T47D (cell line): ENCODE measurements at places on chromosomes 4 and X.
A peak's percentile ranks its signal among the peaks of the same experiment; 100 is the strongest.

DNA sequence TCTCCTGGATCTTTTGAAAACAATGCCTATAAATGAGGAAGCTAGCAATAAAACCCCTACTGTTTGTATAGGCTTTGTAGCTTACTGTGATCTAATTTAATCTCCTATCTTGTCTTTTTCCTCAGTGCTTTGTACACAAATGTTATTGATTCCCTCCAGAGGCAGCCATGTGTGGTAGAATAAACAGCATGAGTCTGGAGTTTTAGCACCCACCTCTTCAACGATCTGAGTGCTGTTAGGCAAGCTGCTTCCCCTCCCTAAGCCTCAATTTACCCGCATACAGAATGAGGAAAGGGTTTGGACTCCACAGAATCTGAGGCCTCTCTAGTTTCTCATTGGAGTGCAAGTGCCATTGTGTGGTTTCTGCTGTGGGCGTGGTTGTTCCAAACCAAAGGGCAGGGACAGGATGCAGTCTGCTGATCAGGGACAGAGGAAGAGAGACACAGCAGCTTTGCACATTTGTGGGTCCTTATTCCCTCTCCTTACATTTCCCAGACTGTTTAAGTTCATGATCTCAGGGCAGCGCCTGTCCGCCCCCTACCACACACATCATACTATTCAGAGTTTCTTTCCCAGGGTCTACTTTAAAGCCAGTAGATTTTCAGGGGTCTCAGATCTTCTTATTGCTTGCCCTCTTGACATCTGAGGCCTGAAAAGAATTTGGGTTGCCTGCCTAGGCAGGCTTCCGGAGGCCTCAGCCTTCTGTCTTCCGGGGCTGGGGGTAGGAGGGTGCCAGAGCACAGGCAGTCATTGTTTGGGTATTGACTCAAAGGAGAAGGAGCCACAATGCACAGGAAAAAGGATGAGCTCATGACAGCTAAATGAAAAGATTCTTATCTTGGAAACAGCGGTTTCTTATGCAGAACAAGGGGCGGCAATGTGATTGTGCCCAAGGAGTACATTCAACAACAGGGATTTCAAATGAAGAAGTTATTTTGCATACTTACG, 114.9 kb upstream of the TEX13D start:
- DNase-seq = no peak

DNA sequence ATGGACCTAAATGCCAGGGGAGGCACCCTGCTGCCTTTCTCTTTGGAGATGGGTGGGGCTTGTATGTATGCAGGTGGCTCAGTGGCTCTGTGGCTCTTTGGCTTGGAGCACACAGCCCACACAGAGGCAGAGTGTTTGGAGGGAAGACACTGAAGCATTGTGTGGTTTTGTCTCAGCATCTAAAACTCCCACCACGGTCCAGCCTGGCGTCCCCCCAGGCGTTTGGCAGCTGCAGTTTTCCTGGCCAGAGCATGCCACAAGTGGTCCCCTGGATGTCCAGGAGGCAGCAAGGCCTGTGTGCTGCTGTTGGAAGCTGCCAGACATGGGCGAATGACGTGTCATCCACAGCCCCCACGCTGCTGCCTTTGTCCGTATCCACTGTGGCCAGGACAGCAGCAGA, 32.2 kb upstream of the PSAPL1 start:
- DNase-seq = no peak

DNA sequence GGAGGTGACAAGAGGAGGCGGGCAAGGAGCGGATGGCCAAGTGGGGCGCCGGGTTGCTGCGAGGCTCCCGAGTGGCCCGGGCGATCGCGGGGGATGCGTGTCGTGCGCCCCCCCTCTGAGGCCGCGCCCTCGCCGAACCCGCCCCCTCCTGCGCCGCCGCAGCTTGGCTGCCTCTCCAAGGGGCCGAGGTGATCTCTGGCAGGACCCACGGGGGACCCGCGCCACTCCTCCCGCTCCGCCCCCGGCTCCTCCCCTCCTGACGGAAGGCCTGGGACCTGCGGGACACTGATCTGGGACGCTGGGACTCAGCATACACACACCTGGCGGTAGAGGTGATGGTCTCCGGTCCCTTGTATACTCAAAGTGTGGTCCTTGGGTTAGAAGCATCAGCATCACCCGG, 21.9 kb upstream of the FAM47C start:
- DNase-seq = no peak

GRCh38 chrX:143768976-143769375, 48.4 kb upstream of the SPANXN2 start:
- DNase-seq = peak; percentile 7

GRCh38 chrX:47843363-47843762, 6.7 kb downstream of the ZNF81 start:
- DNase-seq = no peak

DNA sequence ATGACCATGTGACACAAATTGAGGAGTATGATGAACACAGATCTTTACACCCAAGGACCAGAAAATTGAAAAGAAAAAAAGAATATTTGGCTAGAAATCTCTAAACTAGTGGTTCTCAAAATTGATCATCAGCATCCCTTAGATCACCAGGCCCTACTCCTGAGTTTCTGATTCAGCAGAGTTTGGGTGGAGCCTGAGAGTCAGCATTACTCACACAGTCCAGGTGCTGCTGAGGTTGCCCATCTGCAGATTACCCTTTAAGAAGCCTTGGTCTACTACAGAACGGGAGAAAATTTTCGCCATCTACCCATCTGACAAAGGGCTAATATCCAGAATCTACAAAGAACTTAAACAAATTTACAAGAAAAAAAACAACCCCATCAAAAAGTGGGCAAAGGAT, 182.8 kb downstream of the MOSPD2 start:
- no peak for DNase-seq

GRCh38 chr4:95761426-95761825, 78.5 kb upstream of the PDHA2 start:
- no peak for DNase-seq

GRCh38 chr4:87356832-87357526, 34.0 kb downstream of the HSD17B11 start:
- no peak for DNase-seq

GRCh38 chr4:163681208-163681821, 186.8 kb downstream of the TMA16 start:
- DNase-seq = peak; percentile 41

- no peak for DNase-seq
Observed at GRCh38 chrX:84168574-84168973, 19.4 kb downstream of the RPS6KA6 start.

DNA sequence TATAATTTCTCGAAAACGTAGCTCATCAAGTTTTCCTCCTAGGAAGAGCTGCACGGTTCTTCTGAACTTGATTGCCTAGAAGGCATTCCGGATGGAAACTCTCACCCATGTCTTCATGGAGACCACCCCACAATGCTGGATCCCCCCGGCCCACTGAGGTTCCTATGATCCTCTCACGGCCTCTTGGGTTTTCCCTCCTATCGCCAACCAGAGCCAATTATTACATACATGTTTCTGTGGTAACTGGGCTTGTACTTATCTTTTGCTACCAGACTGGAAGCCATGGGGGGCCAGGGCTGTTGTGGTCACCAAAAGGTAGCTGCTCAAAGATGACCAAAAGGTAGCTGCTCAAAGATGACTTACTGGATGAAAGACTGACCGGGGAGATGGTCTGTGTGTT, 131.5 kb downstream of the AFAP1 start:
- DNase-seq = no peak

GRCh38 chr4:39259571-39260330, 77.4 kb downstream of the WDR19 start:
- DNase-seq = no peak

DNA sequence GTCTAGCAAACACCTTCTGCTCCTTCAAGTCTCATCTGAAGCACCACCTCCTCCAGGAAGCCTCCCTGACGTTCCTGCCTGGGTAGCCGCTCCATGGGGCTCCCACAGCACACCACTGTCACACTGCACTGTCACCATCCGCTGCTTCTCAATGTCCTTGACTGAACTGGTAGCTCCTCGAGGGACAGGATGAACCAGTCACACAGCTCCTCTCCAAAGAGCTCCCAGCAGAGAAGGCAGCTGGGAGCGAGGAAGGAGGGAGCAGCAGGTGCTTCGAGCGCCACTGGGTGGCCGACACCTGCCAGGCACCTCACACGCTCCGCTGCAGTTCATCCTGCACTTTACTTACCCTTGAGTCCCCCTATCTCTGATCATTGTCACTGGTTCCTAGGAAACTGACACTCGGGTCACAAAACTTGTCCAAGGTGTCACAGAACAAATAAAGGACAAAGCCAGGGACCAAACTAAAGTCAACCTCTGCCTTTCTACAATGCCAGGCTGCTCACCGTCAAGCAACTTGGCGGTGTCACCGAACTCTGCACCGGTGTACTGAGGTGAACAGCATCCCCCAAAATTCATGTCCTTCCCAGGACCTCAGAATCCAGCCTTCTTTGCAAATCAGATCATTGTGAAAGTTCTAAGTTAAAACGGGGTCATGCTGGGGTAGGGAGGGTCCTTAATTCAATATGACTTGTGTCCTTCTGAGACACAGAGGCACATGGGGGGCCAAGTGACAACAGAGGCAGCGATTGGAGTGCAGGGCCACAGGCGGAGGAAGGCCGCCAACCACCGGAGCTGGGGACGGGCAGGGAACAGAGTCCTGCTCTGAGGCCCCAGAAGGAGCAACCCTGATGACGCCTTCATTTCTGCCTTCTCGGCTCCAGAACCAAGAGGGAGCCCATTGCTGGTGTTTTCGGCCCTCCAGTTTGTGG, 5.5 kb upstream of the S100P start:
- DNase-seq = peak; percentile 88

GRCh38 chr4:523601-524000, 24.6 kb downstream of the PIGG start:
- no peak for DNase-seq

DNA sequence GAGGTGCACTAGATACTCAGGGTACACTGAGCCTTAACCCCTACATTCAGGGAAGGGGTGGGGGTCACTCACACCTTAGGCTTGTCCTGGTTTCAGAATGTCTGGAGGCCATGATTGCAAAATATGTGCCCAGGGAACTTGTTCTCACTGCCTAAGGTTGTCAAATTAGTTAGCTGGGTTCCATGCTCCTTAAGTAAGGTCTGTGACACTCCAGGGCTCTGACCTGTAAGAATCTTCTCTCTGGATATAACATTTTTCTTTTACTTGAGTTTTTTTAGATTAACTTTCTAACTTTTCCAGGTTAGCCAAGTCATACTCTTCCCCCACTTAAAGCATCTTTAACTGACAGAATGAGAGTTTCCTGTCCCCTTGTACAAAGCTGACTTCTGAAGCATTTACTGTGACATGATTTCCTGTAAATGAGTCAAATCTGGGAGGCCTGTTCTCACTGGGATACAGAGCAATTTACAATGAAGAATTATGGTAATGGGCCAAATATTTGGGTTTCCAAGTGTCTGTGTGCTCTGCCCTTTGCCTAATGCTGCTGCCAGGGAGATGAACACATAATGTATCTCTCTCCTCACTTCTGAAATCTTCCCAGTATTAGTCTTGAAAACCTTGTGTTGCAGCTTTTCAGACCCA, 101.7 kb downstream of the GATB start:
- DNase-seq = no peak

DNA sequence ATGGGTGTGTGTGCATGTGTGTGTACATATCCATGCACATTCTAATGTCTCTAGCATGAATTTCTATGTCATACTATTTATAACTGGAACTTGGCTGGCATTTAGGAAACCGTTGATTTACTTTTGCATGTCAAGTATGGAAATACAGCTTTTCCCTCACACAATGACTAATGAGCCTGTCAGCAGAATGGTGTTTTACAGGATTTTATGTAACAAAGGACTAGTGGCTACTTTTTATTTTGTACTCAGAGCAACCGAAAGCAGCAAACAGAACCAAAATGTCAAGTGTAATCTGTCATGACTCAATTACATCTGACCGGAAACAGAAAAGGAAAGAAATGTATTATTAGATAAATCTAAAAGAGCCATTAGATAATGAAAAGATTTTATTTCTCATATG, 1911.5 kb upstream of the AGA start:
- no peak for DNase-seq

- no peak for DNase-seq
Observed at GRCh38 chr4:54647070-54647469, 10.7 kb upstream of the KIT start.

DNA sequence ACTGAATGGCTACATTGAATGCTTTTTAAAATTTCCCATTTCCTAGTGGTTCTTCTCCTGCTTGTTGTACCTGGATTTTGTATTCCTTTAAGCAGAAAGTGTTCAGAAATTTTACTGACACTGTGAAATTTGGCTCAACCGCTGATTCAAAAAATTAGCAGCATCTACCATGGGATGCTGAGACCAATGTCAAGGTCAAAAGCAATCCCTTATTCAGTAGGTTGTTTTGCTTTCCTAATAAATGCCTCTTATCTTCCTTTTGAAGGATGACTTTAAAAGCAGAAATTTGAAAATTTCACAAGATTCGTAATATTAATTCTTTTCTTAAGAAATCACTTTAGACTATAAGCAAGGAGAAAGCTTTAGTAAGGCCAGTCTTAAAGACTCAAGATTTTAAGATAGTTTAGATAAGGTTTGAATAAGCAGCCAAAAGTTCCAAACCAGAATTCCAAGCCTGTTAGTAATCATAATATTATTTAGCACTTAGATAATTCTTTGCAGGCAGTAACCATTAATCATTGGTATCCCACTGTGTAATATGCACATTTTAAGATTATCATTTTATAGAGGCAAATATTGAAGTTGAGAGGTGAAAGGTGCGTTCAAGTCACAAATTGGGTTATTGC, 508.8 kb downstream of the ANKRD50 start:
- DNase-seq = no peak

DNA sequence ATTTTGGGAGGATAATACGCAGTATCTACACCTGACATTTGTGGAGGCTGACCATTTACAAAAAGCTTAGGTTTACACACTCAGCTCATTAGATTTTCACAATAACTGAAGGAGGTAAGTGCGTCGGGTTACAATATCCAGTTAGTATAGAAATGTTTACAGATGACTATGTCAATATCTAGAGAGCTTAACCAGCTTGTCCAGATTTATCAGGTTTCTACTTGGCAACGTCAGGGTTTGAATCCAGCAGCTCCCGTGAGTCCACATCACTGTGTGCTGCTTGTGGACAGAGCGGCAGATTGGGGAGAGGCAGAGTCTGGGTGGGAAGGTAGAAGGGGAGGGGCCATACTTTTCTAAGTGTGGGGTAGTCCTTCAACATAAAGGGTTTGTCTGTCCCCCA, 28.3 kb downstream of the ARHGAP10 start:
- DNase-seq = no peak

- DNase-seq = no peak
Observed at GRCh38 chr4:45985038-45985437, 138.8 kb downstream of the GABRG1 start.
